ENCODE measurements at places on chromosomes 1 and 21. TPM values are rescaled to one million over a fixed set of nuclear protein-coding genes. Genes with fewer than 3 reads are reported as not detected.

The ESPN gene
- total RNA-seq, result 2.2 TPM

The ADORA3 gene
- total RNA-seq, result 3.6 TPM

The AQP10 gene
- total RNA-seq, result not detected

The TEX38 gene
- not detected for total RNA-seq

The C1orf115 gene
- total RNA-seq, result 18.4 TPM

The FMOD gene
- total RNA-seq, result 92.3 TPM

The SLC22A15 gene
- 5.6 TPM for total RNA-seq

The CELA3A gene
- total RNA-seq, result not detected

The GCSAML gene
- not detected for total RNA-seq

The MROH7 gene
- total RNA-seq, result 2.0 TPM

The NTMT2 gene
- total RNA-seq, result not detected

The C21orf91 gene
- 11.3 TPM for total RNA-seq

The TOE1 gene
- 6.9 TPM for total RNA-seq

The DHRS3 gene
- 39.4 TPM for total RNA-seq

The PCP4 gene
- not detected for total RNA-seq

The EGLN1 gene
- 47.8 TPM for total RNA-seq

The RNU1-3 gene
- under 0.01 TPM for total RNA-seq

The SPATA45 gene
- total RNA-seq, result not detected

The AMY1B gene
- not detected for total RNA-seq

The SOAT1 gene
- total RNA-seq, result 10.6 TPM

The SLC1A7 gene
- total RNA-seq, result not detected

The STUM gene
- 3.0 TPM for total RNA-seq

The CA6 gene
- total RNA-seq, result not detected

The OSCP1 gene
- total RNA-seq, result 10.6 TPM

The TNFAIP8L2 gene
- total RNA-seq, result not detected

The SLAMF6 gene
- not detected for total RNA-seq

The C1orf210 gene
- total RNA-seq, result not detected

The LCE2C gene
- total RNA-seq, result not detected

The SPRR2A gene
- not detected for total RNA-seq

The PIGR gene
- 0.53 TPM for total RNA-seq

The ATP1A2 gene
- 316 TPM for total RNA-seq

The TCHH gene
- total RNA-seq, result not detected

The NUDT4B gene
- 52.5 TPM for total RNA-seq

The PRELP gene
- 142 TPM for total RNA-seq

The OR2G6 gene
- not detected for total RNA-seq

The ARV1 gene
- 9.7 TPM for total RNA-seq

The STPG1 gene
- 11.0 TPM for total RNA-seq

The ADGRL4 gene
- 73.5 TPM for total RNA-seq

The LYST gene
- 169 TPM for total RNA-seq

The IFI6 gene
- 238 TPM for total RNA-seq

The SMPDL3B gene
- not detected for total RNA-seq

The ZSWIM5 gene
- 1.2 TPM for total RNA-seq

The OR2L13 gene
- not detected for total RNA-seq

The YRDC gene
- 9.7 TPM for total RNA-seq

The C1orf185 gene
- not detected for total RNA-seq

The ODF2L gene
- 6.2 TPM for total RNA-seq

The LINGO4 gene
- total RNA-seq, result not detected

The RAB25 gene
- total RNA-seq, result not detected

The CFHR4 gene
- total RNA-seq, result not detected

The HHAT gene
- 1.2 TPM for total RNA-seq

The ARMH1 gene
- not detected for total RNA-seq

The RHD gene
- not detected for total RNA-seq

The NPPA gene
- total RNA-seq, result not detected

The SH3D21 gene
- 1.3 TPM for total RNA-seq

The IL24 gene
- total RNA-seq, result not detected

The PRRC2C gene
- 46.3 TPM for total RNA-seq

The UBIAD1 gene
- total RNA-seq, result 53.0 TPM

The DISC1 gene
- total RNA-seq, result 16.0 TPM
